DMS79 treated with DMSO at 0.1 percent for 48 hours (cell line): ENCODE measurements at places on chromosomes 6 and 20.

DNA sequence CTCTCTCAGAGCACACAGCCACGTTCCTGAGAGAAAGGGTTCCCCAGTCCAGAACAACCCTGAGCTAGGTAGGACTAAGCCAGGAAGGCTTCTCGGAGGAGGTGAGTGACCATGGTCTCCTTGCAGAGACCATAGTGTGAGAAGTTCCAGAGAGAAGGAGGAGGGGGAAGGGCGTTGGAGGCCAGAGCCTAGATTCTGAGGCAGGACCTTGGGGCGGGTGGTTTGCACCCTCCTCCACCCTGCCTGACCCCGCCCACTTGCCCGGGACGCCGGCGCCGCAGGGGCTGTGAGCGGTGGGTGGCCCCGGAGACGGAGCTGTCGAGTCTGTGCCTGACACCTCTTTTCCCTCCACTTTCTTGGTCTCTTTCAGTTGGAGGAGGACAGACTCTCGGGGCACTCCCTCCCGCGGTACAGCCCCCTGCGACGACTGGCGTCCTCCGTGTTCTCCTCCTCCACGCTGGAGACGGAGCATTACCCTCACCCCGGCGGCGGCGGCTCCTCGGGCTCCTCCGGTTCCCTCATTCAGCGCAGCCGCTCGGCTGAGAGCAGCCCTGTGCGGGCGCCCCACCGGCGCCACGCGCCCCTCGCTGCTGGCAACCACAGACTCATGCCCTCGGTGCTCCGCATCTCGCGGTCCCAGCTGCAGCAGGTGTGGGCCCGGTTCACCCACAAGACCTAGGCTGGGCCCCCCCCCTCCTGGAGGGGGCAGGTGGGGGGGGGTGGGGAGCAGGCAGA, 26.2 kb downstream of the TTBK1 start:
- DNase-seq = no peak

GRCh38 chr20:59788196-59788735, 145.2 kb downstream of the SYCP2 start:
- DNase-seq = no peak

GRCh38 chr6:24979176-24979575, 43.4 kb upstream of the RIPOR2 start:
- no peak for DNase-seq

GRCh38 chr6:169131390-169131789, 122.3 kb downstream of the THBS2 start:
- no peak for DNase-seq

GRCh38 chr6:7438011-7438410, 48.4 kb downstream of the RIOK1 start:
- DNase-seq = no peak

DNA sequence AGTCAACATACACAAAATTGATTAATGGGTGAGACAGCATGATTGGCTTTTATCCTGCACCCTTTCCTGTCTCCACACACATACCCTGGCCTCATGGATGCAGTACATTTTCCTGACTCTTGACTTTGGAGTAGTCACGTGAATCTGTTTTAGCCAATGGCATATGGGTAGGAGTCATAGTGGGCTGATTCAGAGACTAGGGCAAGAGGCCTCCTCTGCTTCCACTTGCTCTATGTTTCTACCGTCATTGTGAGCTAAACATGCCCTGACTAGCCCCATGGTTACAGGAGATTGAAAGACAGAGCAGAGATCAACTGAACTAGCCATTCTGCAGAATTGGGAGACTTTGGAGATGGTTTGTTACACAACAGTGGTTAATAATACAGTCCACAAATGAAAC, 850.0 kb downstream of the DHX35 start:
- DNase-seq = no peak

DNA sequence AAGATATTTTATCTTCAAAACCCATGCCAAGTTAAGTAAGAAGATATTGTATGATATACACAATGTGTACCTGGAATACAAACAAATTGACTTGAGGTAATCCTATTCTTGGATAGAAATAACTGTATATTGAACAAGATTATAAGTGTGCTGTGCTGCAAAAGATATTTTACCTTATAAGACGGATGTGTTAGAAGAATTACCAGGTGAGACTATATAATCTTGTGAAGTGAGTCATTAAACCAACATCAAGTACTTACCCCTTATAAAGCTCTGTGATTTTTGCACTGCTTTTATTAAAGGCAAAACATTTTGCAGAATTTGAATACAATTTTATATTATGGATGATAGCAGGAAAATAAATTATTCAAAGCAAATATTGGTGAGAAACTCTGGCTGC, 570.0 kb downstream of the MMUT start:
- no peak for DNase-seq

GRCh38 chr20:36775826-36776225, 2.3 kb upstream of the DSN1 start:
- DNase-seq = no peak

DNA sequence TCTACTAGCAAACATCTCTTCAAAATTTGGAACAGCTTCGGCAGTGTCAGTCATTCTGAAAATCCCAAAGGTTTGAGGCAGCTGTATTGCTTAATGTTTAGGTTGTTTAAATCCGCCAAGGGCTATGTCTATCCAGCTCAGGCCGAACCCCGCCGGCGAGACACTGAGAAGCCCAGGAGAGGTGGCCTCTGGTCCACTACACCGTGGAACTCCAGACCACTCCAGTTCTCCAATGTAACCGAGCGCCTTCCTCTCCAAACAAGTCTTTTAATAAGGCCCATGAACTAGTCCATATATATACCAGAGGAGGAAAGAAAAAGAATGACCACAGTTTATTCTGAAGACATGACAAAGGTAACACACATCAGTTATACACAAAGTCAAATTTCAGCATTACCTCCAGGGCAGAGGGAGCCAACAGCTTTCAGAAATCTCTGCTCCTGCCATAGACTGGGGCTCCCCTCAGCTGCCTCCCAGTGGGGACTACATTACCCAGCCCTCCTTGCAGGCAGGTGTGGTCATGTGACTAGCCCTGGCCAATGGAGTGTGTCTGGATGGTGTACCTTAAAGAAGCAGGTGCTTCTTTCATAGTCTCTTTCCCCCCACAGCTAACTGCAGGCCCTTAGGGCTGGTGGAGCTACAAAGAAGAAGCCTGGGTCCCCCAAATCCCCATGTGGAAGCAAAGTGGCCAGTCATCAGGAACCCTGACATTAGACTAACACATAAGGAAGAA, at the start of gene RAMACL:
Gene RAMACL, minus strand, starts transcription at position 255 of the 733 bp plus-strand sequence. Its CDS starts 201 bp downstream, at position 54.
- no peak for DNase-seq

DNA sequence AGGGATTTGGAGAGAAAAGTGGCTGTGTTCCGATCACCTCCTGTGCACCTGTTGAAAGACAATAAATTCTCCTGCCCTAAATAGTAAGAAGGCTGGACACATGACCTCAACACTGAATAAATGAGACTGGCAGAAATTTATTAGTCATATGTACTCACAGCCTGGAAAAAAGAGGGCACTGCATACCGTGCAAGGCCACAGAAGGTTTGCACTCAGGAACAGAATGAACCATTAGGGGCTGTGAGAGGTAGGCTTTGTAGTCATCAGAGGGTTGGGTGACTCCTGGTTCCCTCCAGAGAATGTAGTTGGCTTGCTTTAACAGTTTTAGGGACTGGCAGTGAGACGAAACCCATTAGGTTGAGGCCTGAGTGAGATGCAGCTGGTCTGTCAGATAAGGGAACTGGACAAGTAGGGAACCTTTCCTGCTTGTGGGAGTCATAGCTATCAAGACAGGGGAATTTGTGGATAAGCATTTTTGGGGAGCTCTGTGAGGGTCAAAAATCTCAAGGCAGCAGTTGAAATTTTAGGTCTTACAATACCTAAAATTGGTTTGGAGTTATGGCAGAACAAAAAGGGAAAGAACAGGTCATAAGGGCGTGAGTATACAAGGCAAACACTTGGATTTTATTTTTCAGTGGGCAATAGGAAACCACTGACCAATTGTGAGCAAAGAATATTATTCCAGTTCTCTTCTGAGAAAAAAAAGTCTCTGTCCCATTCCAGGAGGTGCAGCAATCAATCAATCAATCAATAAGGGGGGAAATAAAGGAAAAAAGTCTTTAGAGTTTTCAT, 67.9 kb upstream of the BTN3A2 start:
- DNase-seq = no peak

DNA sequence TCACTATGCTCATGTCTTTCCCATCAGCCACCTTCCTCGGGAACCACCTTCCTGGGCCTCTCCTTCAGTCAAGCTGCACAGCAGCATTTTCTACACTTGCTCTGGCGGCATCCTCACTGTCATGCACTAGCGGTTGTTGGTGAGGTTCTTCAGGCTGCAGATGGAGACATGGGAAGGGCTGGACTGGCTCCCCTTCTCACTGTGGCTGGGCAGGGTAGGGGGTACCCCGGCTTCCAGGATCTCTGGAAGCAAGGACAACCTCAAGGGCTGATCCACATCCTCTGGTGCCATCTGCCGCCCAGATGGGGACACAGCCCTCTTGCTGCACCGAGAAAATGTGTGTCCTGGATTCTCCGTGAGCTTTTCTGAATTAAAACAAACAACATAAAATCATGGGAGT, 180.1 kb upstream of the RNF24 start:
- DNase-seq = no peak

GRCh38 chr6:156065849-156066248, 610.2 kb upstream of the NOX3 start:
- DNase-seq = no peak

DNA sequence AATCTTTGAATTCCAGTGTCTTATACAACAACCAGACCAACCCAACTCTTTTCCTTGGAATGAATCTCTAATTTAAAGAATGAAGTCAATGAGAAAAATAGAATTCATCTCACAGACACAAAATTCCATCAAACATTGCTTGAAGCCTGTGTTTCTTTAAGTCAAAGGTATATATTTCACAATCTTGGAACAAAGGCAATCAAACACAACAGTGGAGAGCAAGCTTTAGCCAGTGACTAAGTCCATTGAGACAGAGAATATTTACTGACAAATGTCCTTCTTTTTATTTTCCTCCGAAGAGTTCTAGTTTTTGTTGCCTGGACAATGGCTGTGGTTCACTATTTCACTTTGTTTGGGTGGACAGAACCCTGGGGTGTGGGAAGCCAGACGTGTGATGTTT, 35.8 kb downstream of the MEP1A start:
- DNase-seq = no peak
